ENCODE measurements at places on chromosomes 11 and 22. TPM values are rescaled to one million over a fixed set of nuclear protein-coding genes. Genes with fewer than 3 reads are reported as not detected.

Gene SULT4A1
- 2.0 TPM for total RNA-seq

Gene OTOG
- total RNA-seq = not detected

Gene LAYN
- not detected for total RNA-seq

Gene GLYATL2
- not detected for total RNA-seq

Gene SRPRA
- 124 TPM for total RNA-seq

Gene SLC22A9
- total RNA-seq = not detected

Gene SCGB1C1
- not detected for total RNA-seq

Gene PRG3
- not detected for total RNA-seq

Gene LARGE2
- total RNA-seq = 0.16 TPM

Gene PRAME
- total RNA-seq = 323 TPM

Gene POU2F3
- not detected for total RNA-seq

Gene DDI1
- not detected for total RNA-seq

Gene SCARF2
- total RNA-seq = 15.3 TPM

DNA sequence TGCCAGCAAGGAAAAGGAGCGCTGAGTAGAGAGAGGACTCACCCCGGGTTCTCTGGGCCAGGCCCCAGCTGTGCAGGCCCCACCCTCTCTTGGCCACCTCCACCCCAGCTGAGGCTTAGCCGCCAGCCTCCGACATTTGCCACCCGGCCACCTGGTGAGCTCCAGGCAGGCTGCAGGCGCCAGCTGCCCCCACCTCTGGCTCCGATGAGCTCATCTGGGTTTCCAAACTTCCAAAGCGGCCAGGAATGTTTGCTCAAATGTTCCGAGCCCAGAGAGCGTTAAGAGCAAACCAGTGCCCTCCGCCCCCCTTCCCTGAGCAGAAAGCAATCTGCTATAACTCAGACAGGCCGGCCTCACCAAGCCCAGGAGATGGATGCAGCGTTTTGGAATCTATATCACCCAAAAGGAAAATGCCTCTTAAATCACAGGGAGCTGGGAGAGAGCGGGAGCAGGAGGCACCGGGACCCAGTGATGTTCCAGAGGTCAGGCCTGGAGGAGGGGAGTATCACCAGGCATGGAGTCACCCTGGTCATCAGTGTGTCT is 9.1 kb upstream of the MN1 start:
- DNase-seq = no peak

DNA sequence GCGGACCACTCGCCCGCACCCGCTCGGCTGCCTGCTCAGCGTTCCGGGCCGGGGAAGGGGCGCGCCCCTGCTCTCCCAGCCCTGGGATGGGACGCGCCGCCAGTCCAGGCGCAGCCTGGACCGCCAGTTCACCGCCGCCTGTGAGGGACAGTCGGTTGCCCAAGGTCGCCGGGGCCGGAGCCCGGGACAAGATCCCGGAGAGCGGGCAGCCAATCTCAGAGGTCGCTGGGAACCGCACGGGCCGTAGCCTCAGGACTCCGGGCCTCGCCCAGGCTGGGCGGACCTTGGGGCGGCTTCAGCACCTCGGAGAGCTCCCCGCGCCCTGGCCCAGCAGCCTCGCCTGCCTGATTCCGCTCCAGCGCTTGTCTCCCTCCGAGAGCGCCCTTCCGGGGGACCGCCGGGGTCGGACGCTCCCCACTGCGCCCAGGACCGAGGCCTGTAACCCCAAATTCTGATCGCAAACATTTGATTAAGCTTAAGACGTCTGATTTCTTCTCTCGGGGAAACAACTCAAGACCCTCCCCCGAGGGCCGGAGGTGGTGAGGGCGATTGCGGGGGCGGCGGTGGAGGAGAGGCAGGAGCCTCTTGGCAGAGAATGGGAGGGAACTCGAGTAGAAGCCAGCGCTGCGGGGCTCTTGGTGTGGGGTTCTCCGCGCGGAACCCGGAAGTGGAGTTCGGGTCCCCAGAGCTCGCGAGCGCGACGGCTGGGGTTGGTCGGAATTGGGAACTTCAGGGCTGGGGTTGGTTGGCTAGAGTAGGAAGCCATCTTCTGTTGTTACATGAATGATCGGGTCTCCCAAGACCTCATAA is 1.1 kb upstream of the CHRM4 start:
- DNase-seq = peak; percentile 67

- no peak for DNase-seq
Measured at GRCh38 chr11:64000026-64000739, 13.9 kb downstream of the OTUB1 start.

DNA sequence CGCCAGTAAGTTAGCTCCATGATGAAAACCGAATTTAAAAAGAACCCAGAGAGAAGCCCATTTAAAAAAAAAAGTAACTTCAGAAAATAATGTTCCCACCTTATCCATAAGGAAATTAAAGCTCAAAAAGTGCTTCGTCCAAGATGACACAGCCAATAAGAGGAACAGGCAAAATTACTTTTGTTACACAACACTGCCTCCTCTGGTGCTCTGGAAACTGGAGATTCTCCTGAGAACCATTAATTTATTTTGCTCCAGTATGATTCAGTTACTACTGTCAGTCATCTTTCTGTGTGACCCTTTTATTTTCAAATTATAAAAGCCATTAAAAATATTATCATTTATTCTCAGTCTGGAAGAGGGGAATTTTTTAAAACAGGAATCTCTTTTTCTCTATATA is 2.0 kb downstream of the IFT27 start:
- peak; percentile 71 for DNase-seq

- no peak for DNase-seq
Measured at GRCh38 chr11:14417617-14418374, 58.8 kb upstream of the RRAS2 start.

DNA sequence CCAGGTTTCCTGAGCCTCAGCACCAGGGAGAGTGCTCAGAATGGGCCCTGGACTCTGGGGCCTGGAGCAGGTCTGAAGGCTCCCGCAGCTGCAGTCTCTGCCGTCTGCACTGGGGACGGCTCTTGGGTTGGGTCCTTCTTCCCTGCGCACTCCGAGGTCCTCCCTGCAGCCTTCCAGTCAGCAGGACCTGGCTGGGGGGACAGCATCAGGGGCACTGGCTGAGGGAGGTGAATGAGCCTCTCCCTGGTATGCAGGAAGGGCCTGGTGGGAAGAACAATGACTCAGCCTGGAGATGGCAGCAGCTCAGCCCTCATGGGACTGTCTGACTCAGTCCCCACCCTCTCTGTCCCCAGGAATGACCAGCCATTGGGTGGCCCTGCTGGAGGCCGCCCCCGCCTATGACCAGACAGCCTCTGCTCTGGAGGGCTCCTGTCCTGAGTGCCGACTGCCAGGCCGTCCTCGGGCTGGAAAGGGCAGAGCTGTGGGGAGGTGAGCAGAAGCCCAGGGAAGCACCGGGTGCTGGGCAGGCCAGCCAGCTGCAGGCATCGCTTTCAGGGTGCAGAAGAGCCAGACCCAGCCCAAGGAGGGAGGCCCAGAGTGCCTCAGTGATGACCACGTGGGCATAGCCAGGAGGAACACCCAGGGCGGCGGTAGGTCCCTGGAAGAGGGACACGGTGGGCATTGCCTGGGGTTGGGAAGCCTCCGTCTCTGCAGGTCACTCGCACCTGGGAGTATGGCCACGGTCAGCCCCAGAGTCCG is 455.0 kb downstream of the BRD1 start:
- DNase-seq = no peak

- DNase-seq = no peak
Measured at GRCh38 chr11:120780239-120780638, 243.7 kb upstream of the TBCEL start.

GRCh38 chr11:124823512-124824376 is 23.5 kb upstream of the MSANTD2 start:
- DNase-seq = no peak

DNA sequence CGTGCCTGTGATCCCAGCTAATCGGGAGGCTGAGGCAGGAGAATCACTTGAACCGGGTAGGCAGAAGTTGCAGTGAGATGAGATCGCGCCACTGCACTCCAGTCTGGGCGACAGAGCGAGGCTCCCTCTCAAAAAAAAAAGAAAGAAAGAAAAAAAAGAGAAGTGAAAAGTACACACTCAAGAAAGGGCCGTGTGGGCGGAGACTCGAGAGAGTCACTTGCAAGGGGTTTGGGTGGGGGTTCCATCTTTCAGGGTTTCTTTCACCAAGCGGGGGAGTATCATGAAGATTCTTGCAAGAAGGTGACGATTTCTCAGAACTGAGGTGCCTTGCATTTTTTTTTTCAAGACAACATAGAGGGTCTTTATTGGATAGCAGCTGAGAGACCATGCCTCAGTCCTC is 4.0 kb upstream of the IFITM5 start:
- DNase-seq = no peak

DNA sequence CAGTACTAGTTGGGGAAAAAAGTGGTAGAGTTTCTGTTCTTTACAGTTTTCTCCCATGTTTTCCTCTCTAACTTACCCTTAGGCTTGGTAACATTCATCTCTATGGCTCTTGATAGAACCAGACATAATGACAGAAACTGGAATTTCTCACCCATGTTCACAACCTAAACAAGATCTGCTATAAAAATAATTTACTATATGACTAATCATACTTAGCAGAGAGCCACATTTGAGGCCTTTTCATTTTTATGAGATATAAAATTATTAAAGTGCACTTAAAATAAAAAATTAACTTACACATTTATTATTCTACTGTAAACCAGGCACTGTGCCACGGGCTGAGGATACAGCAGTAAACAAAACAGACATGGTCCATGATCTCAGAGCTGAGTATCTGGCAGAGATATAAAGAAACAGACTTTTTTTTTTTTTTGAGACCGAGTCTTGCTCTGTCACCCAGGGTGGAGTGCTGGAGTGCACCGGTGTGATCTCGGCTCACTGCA is 98.1 kb downstream of the GAB2 start:
- DNase-seq = no peak

DNA sequence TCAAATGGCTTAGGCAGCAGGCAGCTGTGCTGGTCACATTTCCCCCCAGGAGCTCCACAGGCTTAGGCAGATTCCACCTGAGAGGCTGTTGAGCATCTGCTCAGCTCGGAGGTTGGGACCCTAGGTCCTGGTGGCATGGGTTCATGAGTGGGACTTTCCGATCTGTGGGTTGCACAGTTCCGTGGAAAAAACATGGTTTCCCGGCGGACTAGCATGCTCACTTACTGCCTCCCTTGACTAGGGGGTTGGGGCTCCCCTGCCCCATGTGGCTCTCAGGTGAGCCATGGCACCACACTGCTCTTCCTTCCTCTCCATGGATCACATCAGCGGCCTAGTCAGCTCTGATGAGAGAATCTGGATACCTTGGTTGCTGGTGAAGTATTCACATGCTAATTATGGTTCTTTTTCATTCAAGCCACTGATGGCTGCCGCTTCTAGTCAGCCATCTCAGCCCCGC is 685.1 kb downstream of the METTL15 start:
- DNase-seq = no peak

DNA sequence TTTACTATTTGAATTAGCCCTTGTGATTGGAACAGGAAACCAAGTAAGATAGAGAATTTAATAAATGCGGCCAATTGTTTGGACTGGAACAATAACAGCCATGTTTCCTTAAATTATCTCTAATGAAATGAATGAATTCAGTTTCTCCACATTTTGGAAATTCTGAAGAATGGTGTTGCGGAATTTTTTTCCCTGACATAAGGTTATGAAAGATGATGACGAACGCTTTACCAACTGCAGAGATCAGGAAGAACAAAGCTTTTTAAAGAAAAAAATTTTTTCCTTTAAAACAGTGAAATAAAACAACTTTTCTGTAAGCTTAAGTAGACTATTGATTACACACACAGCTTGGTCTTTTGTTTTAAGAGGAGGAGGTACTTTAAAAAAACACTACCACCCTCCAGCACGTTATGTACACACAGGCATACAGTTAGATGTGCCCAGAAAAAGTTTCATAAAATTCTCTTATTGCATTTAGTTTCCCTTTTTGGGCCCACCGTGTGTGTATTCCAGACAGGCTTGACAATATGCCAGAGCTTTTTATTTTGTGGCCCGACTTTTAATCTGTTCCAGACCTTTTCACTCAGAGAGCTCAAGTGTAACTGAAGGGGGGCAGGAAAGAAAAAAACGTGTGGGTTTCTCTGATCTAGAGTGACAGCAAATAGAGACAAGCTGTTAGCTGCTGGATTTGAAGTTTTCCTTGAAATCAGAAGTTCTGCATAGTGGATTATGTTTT is 77.3 kb downstream of the YAP1 start:
- DNase-seq = no peak

DNA sequence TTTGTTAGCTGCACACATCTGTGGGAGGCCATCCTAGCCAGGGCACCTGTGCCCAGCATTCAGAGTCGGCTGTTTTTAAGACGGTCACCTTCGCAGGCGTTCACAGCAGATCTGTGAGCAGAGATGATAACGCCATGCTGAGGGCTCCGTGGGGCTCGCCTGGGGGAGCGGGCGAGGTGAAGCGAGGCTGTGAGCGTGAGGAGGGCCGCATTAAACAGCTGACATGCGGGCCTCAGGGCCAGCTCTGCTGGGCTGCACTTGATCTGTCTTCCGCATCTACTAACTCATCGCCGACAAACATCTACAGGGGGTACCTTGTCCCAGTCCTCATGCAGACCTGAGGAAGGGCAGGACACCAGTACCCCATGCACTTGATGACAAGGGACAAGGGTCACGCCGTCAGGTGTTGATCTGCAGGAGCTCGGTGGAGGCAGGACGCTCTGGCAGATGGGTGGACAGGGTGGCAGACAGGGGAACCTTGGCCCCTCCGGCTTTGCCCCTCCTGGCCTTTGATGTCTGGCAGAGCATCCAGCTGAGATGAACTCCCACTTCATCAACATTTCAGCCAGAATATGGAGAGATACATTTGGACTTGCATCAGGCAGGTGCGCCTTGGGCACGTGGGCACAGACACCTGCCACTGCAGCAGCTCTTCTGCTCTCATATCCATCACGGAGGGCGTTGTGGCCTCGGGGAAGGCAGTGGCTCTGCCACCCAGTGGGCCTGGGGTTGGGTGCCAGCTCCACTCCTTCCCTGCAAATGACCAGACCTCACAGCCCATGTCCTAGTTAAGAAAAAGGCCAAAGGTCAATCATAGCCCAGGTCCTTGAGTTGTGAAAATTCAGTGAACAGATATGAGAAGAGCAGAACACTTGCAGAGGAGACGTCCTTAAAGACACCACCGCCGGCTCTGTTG is 822.9 kb downstream of the BRD1 start:
- DNase-seq = no peak

GRCh38 chr11:34755671-34756070 is 134.8 kb downstream of the EHF start:
- DNase-seq = peak; percentile 99

GRCh38 chr11:1336836-1337646 is 27.6 kb upstream of the TOLLIP start:
- no peak for DNase-seq

- no peak for DNase-seq
Measured at GRCh38 chr22:48396785-48397530, 1430.7 kb downstream of the BRD1 start.

GRCh38 chr11:77088236-77089003 is 14.2 kb upstream of the OMP start:
- no peak for DNase-seq
